ENCODE measurements at places on chromosomes 7 and 10.

DNA sequence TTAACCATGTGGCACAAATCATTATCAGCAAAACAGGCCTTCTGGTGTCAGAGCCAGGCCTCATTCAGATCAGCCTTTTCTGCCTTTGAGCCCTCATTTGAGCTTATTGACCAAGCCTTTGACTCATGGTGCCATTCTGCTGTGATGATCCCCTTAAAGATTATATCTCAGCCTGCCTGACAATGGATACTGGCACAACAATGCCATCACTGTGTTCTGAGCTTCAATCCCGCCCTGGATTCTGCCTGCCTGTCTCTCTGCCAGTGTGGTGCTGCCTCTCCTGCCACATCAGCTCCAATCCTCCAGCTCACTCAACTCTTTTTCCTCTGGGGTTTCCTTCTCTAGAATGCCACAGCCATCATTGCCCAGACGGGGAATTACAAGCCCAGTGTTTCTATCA is 52.6 kb downstream of the SRI start:
- DNase-seq, result no peak

GRCh38 chr7:27651702-27652101 is 11.0 kb downstream of the HIBADH start:
- peak; percentile 57 for DNase-seq

DNA sequence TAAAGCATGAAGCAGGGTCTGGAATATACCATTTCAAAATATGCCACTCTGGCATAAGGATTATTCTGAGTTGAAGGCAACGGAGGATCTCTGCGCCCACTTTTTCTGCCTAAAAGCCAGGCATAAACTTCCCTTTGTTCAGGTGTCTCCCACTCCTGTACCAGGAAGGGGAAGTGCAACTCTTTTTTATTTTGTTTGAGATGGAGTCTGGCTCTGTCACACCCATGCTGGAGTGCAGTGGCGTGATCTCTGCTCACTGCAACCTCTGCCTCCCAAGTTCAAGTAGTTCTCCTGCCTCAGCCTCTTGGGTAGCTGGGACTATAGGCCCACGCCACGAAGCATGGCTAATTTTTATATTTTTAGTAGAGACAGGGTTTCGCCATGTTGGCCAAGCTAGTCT is 18.2 kb downstream of the SVIL start:
- DNase-seq, result no peak

DNA sequence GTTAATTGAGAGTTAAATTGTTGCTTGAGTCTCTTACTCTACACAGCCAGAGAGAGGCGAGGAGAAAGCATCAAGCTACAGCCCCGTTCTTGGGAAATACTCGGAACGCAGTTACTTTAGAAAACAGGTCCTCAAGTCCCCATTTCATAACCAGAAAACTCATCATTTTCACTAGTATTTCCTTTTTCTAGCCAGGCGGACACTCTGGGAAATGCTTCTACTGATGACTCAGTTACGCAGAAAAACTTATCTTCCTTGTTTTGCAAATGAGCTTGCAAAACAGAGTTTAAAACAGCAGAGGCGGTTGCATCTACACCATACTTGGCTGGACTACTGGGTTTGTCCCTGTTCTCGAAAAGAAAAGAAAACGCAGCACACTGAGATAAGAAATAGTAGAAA is 111.4 kb upstream of the FGFR2 start:
- DNase-seq, result peak; percentile 91

GRCh38 chr7:17236603-17237002 is 61.8 kb upstream of the AHR start:
- no peak for DNase-seq

DNA sequence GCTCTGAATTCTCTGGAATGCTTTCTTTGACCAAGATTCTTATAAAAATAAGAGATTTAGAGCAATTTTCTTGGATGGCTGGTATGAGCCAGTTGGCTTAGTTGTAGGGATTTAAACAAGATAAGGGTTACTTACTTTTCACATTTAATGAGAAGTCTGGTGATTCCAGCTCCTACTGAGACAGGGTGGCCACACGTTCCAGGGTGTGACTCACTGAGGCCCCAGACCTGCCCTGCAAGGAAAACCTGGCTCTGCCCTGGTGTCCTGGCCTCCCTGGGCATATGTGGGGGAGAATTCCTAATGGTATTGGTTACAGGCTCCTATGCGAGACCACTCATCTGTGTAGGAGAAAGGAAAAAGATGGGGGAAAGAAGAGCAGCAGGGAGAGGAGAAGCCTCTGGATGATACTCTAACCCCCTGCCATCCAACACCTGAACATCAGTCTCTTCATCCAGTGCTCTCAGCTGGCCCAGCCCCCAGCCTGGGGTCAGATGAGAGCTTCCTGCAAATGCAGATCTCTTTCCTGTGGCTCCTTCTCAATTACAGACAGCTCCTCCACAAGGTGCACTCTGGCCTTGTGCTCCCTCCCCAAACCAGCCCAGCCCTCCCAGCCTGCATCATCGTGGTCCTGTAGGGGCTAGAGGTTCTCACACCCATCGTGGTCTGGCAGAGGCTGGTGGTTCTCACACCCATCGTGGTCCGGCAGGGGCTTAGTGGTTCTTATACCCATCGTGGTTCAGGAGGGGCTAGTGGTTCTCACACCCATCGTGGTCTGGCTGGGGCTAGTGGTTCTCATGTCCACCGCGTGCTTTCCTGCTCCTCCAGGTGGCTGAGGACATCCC is 139.9 kb downstream of the EGFR start:
- peak; percentile 75 for DNase-seq
